ENCODE measurements at places on chromosomes 2 and 18.

DNA sequence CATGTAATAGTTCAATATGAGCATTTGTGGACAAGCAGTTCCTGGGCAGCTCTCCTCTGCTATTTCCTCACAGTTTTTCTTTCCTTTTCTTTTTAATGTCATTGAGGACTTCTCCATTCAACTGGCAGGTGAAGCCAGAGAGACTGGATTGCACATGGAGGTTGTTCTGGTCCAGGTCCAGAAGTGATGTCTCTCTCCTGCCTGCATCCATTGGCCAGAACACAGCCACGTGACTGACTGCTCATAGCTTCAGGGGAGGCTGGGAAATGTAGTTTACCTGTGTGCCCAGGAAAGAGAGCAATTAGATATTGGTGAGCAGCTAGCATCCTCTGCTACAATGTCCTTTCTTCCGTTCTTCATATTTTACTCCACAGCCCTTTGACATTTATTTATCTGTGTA, 20.2 kb upstream of the ADAM23 start:
- no peak for DNase-seq

- DNase-seq: no peak
Observed at GRCh38 chr18:13036622-13037320, 45.6 kb downstream of the CEP192 start.

GRCh38 chr2:72894514-72894913, 7.3 kb downstream of the SPR start:
- no peak for DNase-seq

- no peak for DNase-seq
Observed at GRCh38 chr2:67124531-67124930, 272.6 kb upstream of the ETAA1 start.

- DNase-seq: no peak
Observed at GRCh38 chr2:190847504-190848081, 33.0 kb upstream of the GLS start.

DNA sequence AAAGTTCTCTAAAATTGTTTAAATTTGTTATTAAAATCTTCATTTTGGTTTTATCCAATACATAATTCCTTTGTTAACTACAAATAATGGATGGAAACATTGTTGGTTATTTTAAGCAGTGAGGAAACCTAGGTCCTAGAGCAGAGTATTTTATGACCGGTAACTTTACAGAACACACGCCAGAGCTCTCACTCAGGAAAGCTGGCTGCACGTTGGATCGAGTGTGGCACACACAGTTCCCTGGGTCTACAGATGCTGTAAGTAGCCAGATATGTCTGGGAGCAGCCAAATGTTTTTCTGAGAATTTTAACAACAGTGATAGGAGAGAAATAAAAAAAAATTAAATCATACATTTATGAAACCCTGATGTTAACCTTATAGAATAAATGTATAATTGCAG, 264.4 kb downstream of the ZNF407 start:
- DNase-seq: no peak

DNA sequence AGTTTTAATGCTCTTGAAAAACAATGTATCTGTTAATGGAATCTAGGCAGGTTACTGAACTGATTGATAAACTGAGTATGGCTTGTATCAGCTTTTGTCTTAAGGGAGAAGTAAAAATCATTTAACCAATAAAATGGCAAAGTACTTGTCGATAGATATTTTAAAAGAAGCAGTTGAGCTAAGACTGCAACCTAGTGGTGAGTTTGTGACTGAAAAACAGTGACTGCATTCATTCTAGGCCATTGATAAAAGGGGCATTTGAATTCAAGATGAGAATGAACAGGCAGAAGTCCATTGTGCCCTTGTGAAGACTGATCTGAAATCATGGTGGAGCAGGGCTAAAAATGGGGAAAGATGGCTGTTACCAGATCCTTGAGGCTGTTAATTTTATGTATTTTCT, 59.4 kb upstream of the MSTN start:
- no peak for DNase-seq

DNA sequence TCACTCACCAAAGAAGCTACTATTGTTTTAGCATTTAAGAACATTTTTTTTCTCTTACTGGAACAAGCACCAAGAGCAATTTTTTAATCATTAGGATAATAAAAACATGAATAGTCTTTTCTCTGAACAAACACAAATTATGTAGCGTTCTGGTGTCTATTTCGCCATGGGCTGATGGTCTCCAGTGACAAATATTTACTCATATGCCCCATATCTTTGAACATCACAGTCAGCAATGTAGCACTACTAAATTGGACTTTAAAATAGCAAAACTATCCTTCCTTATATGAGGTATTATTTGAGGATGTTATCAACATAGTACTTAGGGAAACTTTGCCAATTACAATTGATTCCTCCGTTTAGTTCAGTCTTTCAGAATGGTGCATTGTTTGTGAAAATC, 1326.0 kb upstream of the ZEB2 start:
- DNase-seq: no peak

DNA sequence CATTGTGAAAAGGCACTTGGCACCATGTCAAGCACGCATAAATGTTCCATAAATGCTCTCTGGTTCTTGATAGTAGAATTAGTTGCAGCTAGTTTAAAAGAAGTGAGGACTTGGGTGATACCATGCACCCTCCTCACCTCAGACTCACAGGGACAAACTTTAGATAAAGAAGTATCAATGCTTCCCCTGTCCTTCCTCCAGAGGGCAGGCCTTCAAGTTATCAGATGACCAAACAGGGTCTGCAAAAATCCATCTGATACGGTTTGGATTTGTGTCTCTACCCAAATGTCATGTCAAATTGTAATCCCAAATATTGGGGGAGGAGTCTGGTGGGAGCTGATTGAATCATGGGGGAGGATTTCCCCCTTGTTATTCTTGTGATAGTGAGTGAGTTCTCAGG, 54.1 kb downstream of the C1QL2 start:
- no peak for DNase-seq

DNA sequence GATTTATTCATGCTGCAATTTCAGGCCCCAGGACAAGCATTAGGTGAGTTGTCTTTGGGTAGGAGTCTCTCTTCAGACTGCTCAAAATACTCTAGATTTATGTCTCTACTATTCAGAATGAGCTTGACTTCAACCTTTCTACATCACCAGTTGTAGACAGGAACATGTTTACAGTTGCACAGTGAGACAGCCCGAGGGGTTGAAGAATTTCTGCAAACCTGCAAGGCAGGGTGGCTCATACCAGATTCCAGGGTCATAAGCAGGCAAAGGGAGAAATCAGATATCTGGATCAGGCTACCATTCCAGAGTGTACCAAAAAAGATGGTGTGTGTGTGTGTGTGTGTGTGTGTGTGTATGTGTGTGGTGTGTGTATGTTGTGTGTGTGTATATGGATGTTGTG, 112.4 kb downstream of the SPP2 start:
- no peak for DNase-seq

GRCh38 chr2:14867853-14868252, 235.3 kb downstream of the LRATD1 start:
- DNase-seq: no peak

DNA sequence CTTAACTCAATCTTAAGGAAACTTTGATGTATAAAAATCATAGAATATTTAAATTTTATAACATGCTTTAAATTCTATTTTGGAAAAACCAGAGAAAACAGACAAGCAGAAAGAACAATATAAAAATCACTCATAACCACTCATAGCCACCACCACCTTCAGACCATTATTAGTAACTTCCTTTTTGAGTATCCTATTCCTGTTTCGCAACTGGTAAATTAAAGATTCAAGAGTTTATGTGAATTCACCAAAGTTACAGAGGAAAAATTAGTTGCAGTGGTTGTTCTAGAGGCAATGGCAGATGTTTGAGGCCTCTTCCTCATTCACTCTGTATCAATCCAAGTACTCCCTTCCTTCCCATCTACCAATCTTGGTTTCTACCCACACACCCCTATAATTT, 49.3 kb upstream of the PROKR1 start:
- DNase-seq: peak; percentile 4

DNA sequence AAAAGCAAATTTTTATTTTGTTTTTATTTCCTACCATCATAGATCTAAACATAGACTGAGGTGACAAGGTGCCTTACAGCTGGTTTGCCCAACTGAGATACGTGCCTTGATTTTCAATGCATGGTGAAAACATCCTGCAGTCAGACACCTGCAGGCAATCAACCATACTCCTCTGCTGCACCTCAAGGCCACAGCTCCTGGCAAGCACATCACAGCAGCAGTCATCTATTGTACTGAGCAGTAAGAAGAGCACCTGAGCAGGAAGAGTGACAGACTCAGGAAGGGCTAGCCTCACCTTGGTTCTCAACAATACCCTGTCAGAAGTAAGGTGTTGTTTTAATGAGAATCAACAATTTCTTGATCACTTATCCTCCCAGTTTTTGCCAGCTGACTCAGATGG, 1206.8 kb upstream of the NRXN1 start:
- DNase-seq: no peak

DNA sequence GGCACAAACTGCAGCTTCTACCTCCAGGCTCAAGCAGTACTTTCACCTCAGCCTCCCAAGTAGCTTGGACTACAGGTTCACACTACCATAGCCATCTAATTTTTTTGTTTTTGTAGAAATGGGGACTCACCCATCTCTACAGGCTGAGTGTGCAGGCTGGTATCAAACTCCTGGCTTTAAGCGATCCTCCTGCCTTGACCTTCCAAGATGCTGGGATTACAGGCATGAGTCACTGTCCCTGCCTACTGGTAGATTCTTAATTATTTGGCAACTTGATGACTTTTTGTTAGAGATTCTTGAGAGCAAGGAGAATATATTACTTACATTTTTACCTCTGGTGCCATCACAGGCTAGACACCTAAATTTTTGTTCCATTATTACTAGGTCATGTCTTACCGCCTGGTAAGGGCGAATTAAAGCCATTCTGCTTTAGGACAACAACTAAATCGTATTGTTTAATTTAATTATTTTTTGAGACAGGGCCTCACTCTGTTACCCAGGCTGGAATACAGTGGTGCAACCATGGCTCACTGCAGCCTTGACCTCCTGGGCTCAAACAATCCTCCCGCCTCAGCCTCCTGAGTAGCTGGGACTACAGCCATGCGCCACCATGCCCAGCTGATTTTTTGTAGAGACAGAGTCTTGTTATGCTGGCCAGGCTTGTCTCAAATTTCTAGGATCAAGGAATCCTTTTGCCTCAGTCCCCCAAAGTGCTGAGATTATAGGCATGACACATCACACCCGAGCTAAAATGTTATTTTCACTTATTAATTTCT, 15.7 kb downstream of the DYNC1I2 start:
- DNase-seq: no peak

- no peak for DNase-seq
Observed at GRCh38 chr2:29123617-29124349, 8.6 kb downstream of the CLIP4 start.

DNA sequence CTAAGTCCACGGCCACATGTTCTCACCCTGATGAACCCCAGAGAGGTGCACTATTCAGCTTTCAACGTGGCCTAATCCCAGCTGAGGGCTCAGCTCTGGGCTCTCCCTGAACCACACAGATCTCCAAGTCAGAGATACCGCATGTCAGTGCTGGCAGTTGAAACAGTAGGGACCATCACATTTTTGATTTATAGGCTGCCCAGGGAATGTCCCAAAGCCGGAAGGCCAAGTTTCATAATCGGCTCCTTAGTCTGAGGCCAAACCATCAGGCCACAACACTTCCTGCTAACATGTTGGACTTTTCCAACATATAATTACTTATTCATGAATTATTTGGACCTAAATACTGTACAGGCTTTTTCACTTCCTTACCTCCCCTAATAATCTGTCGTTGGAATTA, 91.9 kb upstream of the KLHL29 start:
- no peak for DNase-seq

DNA sequence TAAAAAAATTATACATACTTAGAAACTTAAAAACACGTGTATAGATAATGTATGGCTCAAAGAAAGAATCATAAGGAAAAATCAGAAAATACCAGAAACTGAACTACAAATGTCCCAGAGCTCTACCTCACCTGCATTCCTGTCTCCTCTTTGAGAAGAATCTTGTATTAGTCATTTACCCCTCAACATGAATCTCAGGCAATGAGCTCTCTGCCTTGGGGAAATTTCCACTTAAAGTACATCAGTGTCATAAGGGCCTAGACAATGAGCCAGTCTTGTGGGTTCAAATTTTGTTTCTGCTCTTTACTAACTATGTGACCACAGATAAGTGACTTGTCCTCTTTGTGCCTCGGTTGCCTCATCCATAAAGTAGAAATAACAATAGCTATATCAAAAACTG, 40.1 kb downstream of the SCG2 start:
- no peak for DNase-seq

DNA sequence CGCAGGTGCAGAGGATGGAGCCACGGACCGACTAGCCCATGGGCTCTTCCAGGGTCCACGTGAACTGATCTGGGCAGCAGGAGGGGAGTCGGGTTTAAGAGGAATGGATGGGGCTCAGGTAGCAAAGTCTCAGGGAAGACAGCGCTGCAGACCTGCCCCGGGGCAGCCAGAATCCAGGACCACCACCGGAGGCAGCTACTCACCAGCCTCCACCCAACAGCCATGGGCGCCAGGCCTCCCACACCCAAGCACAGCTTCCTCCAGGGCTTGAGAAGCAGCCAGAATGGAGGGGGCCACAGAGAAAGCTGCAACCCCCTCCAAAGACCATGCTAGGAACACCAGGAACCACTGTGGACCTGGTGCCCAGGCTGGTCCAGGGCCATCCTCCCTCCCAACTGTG, 164.3 kb downstream of the TWIST2 start:
- no peak for DNase-seq

DNA sequence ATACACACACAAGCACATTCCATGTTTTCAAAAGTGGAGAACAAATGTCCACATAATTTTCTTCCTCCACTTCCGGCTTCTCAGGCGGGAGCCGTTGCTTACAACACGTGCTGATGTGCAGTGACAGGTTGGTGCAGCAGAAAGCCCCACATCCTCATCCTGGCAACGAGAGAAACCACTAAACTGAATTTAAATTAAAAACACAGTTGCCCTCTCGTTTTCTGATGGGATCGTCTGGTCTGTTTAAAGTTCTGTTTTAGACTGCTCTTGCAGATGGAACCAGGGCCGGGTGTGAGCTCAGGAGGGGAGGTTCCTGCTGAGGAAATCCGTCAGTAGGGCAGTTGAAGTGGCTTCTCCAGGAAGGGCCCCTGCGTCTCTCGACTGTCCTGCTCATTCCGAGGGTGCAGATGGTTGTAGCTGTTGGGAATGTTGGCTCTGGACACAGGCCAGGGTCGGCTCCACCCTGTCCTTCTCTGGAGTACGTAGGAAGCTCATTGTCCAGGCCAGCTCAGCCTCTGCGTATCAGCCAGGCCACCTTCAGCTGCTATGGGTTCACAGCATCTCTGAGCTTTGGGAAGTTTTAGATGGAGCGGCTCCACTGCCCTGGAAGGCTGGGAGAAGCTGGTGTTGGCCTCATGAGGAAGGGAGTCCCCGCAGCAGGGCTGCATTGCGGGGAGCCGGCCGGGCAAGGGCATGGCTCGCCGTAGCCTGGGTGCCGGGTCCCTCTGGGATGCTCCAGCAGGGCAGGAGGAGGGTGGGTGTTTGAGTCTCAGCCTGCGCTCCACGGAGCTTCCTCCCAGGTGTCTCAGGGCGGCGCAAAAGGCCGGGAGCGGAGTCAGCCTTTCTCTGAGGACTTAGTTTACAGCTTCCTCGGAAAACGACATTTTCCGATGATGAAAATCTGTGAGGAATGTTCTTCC, 58.3 kb downstream of the NFATC1 start:
- no peak for DNase-seq
